Body of pancreas (tissue), 4 donors: ENCODE measurements at places on chromosomes 5 and 9.

GRCh38 chr9:87167161-87167560, 219.9 kb upstream of the GAS1 start:
- DNase-seq: no peak

GRCh38 chr9:24616863-24617262, 71.2 kb upstream of the IZUMO3 start:
- no peak for DNase-seq

DNA sequence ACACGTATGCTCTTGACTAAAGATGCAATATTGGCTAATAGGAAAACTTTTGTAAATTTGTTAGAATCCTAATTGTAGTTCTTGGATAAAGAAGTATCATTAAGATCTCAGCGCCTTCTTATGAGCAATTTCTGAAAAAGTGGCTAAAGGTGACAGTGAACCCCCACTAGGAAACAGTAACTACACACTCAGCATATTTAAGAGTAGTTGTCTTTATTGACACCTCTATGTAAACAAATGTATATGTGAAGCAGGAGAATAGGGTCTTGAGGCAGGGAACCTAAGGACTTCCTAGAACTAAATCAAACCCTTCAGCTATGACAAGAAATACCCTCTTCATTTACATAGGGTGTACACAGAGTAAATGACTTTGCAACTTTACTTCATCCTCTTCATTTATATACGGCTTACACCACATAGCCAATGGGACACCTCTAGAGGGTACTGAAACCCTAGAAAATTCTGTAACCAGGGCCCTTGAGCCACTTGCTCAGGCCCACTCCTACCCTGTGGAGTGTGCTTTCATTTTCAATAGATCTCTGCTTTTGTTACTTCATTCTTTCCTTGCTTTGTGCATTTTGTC, 2.8 kb downstream of the NIPSNAP3A start:
- DNase-seq: no peak

- DNase-seq: no peak
Measured at GRCh38 chr5:86623785-86624483, 6.2 kb downstream of the COX7C start.

GRCh38 chr9:33210006-33210715, 29.8 kb upstream of the SPINK4 start:
- no peak for DNase-seq
